ENCODE measurements at places on chromosomes 5 and 9.

GRCh38 chr5:148956477-148957385 lies 106.1 kb downstream of the SH3TC2 start:
- no peak for DNase-seq

GRCh38 chr5:62212648-62213047 lies 93.4 kb upstream of the KIF2A start:
- DNase-seq: no peak

DNA sequence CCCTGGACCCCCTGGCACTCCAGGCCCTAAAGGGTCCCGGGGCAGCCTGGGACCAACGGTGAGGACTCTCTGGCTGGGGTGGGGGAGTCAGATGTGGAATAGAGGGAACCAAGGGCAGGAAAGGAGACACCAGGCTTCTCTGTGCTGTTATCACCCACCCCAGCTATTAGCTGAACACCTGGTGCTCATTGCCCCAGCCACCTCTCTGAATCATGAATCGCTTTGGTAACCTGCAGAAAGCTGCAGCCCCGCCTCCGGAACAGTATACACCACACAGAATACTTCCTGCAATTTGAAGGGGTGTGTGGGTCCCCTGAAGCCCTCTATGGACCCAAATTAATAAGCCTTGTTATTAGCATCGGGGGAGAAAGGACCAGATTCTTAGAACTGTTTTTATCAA lies 40.4 kb upstream of the ORM1 start:
- no peak for DNase-seq

GRCh38 chr5:73783828-73784227 lies 157.8 kb downstream of the ARHGEF28 start:
- DNase-seq: no peak

GRCh38 chr5:169100735-169101075 lies 200.2 kb downstream of the SLIT3 start:
- no peak for DNase-seq

GRCh38 chr5:149729150-149729549 lies 960 bp upstream of the PPARGC1B start:
- DNase-seq: no peak

GRCh38 chr5:78841767-78842166 lies 143.3 kb downstream of the ARSB start:
- no peak for DNase-seq

- DNase-seq: no peak
These were observed 3.6 kb downstream of the SURF6 start for GRCh38 chr9:133332381-133332730.

DNA sequence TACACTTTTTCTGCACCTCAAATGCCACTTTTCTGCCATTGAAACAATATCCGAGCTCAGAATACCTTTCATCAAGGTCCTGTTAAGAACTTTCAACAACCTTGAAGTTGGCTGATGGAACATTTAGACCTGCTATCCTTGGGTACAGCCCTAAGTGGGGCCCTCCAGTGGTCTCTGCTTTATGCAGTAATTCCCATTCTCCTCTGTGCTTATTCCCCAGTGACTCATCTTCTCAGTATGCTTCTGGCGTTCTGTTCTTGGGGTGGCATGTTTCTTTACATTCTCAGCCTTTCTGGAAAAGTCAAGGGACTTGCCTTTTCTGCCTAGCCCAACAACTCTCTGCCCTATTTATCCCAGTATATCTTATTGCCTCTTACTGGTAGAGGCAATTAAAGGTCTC lies 7.1 kb downstream of the ANP32B start:
- no peak for DNase-seq

DNA sequence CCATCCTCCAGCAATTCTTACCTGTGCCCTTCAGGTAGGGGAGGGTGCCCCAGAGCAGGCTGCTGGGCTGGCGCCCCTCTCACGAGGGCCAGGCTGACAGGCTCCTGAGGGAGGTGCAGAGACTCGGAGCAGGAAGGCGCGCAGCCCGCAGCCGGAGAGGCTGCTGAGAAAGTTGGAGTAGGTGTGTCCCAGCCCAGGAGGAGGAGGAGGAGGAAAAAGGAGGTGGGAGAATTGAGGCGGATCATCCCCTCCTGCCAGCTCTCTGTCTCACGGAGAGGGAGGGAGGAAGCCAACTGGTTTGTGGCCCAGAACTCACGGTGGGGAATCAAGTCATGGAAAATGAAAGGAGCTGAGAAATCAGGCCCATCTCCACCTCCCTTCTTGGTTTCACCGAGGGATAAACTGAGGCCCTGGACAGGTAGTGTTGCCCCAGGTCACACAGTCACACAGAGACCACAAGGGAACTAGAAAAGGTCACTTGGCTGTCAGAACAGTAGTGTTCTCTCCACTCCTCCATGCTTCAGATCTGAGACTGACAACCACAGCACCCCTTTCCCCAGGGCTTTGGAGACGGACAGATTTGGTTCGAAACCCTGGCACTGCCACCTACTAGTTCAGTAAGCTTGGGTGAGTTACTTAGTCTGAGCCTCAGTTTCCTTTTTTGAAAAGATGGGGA lies at the start of gene FAT2:
TSS of gene FAT2 (minus strand) at position 188 of the 676 bp plus-strand sequence. CDS start 22,400 bp downstream, outside the sequence.
- no peak for DNase-seq

DNA sequence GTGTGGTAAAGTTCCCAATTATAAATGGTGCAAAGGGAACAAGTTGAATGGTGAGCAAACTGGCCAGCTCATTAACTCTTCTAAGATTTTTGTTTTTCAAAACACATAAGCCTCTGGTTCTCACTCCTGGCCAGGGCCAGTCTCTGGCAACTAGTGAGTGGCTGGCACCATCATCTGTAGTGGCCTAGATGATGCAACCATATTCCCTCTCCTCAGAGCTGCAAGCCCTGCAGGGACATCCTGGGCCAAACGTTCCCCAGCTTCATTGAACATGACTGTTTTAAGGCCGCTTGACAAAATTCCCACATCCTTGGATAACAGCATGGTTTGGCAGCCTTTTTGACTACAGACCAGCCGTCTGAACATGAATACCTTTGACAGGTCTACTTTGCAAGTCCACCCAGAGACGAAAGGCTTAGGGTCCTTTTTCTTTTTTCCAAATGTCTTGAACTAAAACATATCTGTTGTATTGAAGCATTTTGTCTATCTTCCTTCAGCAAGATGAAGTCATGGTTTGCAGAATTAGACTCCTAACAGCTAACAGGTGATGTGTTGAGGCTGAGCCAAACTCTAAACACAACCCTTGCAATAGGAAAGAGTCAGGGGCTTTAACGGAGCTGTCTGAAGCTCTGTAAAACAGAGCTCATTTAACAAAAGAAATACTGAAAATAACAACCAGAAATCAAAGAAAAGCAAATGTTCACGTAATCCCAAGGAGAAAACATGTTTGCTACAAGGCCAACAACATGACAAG lies 23.8 kb downstream of the MACROH2A1 start:
- DNase-seq: no peak

DNA sequence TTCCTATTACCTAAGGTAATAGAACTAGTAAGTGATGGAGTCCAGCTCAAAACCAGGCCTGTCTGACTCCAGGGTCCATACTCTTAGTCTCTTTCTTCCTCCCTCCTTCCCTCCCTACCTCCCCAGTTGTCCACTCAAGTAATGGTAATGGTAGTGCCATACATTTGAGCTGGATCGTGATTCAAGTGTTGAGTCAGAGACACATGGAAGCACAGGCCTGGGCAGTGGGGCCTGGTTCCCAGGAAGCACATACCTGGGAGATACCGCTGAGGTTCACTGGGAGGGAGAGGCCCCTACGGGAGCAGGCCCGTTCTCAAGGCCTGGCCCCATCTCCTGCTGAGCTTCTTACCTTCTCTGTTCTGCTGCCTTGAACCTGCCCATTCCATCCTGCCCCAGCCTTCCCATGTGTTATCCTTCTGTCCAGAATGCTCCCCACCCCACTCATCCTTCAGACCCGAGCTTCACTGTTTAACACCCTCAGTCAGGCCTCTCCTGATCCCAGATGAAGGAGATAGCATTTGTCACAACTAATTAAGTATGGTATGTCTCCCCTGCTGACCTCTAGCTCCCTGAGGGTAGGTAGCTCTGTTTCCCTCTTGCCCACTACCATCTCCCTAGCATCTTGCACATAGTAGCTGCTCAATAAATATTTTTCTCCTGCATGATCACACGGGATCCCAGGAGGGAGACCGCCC lies 13.8 kb downstream of the URM1 start:
- DNase-seq: no peak

DNA sequence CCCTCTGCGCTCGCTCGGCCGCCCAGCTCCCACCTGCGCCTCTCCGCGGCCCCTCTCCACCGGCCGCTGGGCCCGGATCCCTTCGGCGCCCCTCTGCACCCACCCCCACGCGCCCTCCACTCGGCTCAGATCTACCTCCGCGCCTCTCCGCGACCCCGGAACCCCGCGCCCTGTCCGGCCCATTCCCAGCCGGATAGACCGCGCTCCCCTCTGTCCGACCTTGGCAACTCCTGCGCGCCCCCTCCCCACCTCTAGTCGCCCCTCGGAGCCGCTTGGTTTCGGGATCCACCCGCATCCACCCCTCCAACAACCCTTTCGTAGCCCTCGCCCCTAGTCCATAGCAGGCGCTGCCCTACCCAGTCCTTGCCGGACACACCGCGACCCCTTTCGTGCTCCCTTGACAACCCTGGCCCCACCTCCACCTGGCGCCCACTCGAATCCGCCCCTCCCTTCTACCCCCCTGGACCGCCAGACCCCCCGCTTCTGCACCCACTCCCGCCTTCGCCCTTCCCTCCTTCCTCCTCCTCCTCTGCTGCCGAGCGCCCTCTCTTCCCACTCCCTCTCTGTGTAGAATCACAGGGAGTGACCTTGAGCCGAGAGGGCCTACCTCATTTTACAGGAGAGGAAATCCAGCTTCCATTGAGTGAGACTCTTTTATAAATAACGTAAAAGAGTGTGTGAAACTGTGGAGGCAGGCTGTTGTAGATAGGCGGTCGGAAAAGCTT lies 525 bp upstream of the AK3 start:
- DNase-seq: peak; percentile 2

DNA sequence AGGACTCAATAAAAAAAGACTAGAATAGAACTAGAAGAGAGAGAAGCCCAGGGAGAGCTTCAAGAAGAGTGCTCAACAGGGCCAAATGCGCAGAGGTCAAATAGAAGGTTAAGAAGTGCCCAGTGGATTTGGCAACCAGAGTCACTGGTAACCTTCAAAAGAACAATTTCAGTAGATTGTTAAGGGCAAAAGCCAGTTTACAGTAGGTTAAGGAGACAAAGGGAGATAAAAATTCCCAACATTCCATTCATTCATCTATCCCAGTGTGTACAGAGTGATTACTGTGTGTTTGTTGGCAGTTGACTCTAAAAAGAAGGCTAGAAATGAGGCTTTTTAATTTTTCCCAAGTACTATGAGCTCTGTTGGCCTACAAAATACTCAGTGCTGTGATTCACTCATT lies 69.4 kb downstream of the RIGI start:
- no peak for DNase-seq

All from activated T-cell treated with anti-CD3 and anti-CD28 coated beads for 1 hour (primary cell).